ENCODE measurements at places on chromosomes 12 and 14.
A peak's percentile ranks its signal among the peaks of the same experiment; 100 is the strongest.

DNA sequence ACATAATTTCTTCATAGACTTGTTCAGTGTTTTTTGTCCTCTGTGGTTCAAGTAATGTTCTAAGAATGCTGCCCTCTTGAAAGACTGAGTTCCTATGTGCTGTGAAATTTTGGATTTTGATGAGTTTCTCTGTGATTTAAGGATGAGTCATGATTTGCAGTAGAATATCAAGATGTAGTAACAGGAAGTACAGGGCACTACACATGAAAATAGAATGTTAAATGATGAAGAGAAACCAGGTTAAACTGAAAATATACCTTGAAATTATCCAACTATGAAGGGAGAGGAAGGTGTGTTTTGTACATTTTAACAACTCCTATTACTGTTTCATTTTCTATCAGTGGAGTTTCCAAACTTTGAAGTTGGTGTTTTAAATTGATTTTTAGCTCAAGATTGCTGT, 4.8 kb downstream of the ELK3 start:
- DNase-seq: no peak

GRCh38 chr12:63941166-63941800, 96.8 kb downstream of the SRGAP1 start:
- DNase-seq: no peak

GRCh38 chr14:32623300-32624093, 294.4 kb downstream of the AKAP6 start:
- no peak for DNase-seq

- DNase-seq: no peak
Measured at GRCh38 chr12:82690006-82690405, 3.3 kb downstream of the TMTC2 start.

- no peak for DNase-seq
Measured at GRCh38 chr12:45509187-45509586, 220.3 kb upstream of the ARID2 start.

DNA sequence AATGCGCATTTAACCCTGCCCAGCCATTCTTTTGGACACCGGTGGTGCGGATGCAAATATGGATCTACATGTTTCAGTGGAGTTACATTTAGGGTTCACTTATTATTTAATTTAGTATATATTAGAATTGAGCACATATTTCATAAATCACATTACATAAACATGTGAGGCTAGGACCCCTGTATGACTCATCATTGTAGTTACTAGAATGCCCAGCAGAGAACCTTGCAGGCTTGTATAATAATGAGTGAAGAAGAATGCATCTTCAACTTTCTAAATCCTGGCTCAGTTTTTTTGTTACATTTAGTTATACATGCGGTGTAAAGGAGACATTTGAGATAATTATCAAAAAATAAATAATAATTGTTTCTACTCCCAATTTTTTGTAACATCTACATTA, 369.0 kb downstream of the ATP23 start:
- DNase-seq: no peak

DNA sequence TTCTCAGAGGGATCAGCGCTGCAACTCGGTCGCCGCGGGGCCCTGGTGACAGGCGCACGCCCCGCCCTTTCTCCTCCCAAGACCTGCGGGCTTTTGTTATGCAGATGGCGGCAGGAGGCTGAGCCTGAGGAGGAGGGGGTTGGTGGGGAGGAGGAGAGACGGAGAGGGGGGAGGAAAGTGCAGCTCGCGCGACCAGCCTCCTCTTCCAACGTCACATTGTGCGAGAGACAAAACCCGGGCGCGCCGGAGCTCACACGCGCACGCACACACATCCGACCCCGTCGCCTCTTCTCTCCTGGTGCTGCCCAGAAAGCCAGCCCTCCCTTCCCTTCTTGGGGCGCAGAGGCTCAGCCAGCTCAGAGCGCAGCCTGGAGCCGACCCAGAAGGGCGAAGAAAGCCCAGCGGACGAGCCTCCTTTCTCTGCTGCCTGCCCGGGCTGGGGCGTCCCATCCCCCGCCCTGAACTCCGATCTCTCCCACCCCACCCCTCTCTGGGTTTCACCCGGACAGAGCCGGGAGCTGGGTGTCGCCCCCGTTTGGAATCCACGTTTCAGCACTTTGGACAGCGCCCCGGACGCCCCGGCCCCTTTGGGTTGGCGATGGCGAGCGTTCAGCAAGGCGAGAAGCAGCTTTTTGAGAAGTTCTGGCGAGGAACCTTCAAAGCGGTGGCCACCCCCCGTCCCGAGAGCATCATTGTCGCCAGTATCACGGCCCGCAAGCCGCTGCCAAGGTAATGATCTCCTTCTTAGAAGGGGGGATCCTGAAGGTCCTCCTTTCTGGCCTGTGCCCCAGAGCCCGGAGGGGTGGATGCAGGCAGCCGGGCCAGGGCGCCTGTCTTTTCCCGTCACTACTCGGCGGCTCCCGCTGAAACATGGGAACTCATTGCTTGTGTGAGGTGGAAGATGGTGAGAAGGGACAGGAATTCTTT, at the start of gene SRRM4:
TSS of gene SRRM4 (plus strand) at position 257 of the 927 bp plus-strand sequence. CDS start at position 599, 342 bp downstream.
- peak; percentile 74 for DNase-seq

DNA sequence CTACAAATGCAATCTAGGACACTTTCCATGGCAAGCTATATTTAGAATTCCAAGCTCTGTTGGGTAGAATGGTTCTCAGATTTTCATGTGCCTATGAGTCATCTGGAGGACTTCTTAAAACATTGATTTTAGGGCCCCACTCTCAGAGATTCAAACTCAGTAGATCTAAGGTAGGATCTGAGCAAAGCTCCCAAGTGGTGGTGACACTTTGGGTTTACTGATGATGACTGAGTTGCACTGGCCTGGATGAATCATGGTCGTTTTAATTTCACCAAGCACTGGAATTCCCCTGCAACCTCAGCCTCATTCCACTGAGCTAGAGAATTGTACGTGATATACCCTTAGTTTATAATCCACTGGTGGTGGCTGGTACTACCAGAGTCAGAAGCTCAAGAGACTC, 86.5 kb downstream of the PPM1H start:
- no peak for DNase-seq

GRCh38 chr14:105974902-105975301, 448.5 kb downstream of the TMEM121 start:
- no peak for DNase-seq

GRCh38 chr12:53735556-53735955, 8.3 kb upstream of the CALCOCO1 start:
- DNase-seq: no peak

GRCh38 chr12:78210894-78211302, 380.2 kb downstream of the NAV3 start:
- DNase-seq: no peak

DNA sequence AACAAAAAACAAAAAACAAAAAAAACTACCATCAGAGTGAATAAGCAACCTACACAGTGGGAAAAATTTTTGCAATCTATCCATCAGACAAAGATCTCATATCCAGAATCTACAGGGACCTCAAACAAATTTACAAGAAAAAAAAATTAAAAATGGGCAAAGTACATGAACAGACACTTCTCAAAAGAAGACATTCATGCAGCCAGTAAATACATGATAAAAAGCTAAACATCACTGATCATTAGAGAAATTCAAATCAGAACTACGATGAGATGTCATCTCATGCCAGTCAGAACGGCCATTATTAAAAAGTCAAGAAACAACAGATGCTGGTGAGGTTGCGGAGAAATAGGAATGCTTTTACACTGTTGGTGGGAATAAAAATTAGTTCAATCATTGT, 466.5 kb upstream of the ATXN7L3B start:
- DNase-seq: no peak

GRCh38 chr14:60090864-60091519, 731 bp upstream of the PCNX4 start:
- no peak for DNase-seq

GRCh38 chr14:27318774-27319420, 721.1 kb upstream of the NOVA1 start:
- DNase-seq: no peak

GRCh38 chr14:27061299-27061698, 463.5 kb upstream of the NOVA1 start:
- DNase-seq: no peak

GRCh38 chr12:31006416-31007152, 67.1 kb upstream of the DDX11 start:
- DNase-seq: no peak

DNA sequence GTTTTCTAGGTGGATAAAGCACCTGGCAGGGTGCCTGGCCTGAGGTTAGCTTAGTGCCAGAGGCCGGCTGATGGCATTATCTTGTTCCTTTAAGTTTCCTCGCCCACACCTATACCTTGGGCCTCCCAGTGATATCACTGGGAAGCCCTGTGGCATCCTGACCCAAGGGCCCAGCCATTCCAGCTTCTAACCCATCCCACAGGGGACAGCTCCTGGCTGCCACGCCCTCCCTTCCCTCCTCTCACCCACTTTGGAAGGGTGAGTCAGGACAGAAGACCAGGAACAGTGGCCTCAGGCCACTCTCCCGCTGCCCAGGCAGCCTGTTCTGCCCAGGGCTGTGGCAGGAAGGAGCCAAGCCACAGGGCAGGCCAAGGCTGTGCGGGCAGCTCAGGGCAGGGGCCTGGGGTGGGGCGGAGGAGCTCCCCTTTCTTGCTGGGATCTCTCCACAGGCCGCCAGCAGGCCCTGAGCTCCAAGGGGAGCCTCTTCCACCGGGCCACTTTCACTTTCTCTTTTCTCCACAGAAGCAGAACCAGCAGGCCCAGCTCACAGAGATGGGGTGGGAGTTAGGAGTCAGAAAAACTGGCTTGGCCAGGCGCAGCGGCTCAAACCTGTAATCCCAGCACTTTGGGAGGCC, 75.1 kb downstream of the IRF2BPL start:
- DNase-seq: no peak

GRCh38 chr12:21538061-21538653, 12.1 kb downstream of the SPX start:
- no peak for DNase-seq

DNA sequence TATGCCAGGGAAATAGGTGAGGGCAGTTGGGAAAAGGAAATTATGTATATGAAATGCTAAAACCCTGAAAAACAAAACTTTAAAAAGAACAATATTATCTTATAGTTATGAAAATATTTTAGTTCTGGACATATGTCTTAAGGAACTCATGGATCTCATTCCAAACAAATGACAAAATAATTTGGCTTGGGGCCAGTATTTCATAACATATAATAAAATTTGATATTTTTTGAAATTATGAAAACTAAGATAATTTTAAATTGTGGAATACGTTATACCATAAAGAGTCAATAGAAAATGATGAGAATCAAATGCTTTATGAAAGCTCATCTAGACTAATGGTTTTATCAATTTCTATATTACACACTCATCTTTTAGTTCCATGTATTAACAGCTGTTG, 173.8 kb upstream of the DCN start:
- DNase-seq: no peak

- peak; percentile 87 for DNase-seq
Measured at GRCh38 chr12:52870361-52871290, 21.8 kb upstream of the KRT78 start.

- peak; percentile 76 for DNase-seq
Measured at GRCh38 chr14:24232121-24232644, at the start of gene NEDD8. Gene NEDD8, minus strand, starts transcription at chr14:24232367. Its CDS starts 100 bp downstream, at chr14:24232267.

GRCh38 chr14:49875640-49876198, 17.2 kb upstream of the ARF6 start:
- no peak for DNase-seq

- no peak for DNase-seq
Measured at GRCh38 chr12:119730381-119730780, 62.4 kb downstream of the PRKAB1 start.

DNA sequence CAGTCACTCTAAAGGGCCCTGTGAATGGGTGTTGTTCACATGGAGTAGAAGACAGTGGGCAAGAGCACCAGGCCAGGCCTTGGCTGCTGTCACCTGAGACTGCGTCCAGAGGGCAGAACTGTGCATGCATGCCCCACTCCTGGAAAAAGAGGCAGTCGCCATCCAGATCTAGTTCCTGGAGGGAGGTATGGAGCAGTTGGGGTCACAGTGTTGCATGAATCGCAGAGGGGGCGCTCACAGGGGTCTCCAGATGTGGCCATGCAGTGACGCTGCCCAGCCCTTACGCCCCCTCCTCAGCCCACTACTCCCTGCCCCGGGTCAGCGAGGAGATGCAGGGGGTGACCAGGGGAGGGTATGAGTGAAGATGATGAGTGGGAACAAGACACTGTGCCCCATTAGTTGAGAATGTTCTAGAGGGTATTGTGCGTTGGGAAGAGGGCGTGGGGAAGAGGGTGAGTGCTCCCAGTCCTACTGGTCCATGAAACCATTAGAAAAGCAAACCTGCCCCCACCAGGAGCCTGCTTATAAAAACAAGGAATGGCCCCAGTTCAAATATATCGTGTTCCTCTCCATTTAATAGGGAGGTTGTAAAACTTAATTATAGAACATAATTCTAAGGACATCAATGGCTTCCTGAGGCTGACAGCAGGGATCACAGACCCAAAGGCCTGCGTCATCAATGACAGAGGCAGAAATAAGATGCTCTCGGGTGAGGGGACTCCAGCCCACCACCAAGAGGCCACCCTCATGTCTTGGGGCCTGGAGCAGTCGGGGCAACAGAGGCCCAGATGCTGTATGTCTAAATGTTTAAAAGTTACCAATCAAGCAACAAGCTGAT, 32.2 kb upstream of the BCL7A start:
- no peak for DNase-seq

- peak; percentile 15 for DNase-seq
Measured at GRCh38 chr14:69325646-69326265, 65.8 kb downstream of the GALNT16 start.

Data from endothelial cell (in vitro differentiated cells).